ENCODE measurements at places on chromosomes 3 and 15.

DNA sequence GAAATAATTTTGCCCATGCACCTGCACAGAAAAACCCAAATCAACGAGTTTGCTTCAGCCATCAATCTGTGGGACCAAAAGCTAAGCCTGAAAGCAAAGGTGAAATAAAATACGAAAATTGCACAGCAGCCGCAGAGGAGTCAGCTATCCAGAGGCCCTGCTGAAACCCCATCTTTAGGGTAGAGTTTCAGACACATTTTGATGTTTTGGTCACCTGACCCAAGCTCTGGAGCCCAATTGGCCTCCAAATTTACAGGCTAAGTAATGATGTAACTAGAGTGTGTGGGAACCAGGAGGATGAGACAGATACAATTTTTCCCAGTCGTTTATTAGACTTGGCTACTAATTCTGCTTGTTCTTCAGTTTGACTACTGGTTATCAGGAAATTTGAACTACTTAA lies 308.6 kb upstream of the ATP11B start:
- DNase-seq: no peak

DNA sequence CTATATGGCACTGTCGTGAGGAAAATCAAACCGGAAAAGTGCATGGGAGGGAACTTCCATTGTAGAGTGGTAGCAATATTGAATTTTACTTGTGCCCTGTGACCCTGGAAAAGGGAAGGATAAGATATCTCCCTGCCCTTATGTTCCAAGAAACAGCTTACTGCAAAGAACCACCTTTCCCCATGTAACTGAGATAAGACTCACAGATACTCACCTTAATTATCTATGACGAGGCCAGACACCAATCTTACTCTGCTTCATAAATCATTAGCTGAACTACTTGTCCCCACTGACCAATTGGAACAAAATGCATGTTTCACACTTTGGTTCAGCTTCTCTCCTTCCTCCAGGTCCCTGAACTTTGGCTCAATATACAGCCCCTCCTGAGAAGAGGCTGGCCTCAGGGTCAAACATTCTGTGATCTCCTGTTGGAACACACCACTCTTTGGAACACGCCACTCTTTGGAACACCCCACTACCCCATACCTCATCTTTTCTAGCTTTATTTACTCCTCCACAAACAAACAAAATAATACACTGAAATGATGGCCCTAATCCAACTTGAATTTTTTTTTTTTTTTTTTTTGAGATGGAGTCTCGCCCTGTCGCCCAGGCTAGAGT lies 6.9 kb upstream of the TOPAZ1 start:
- DNase-seq: no peak

DNA sequence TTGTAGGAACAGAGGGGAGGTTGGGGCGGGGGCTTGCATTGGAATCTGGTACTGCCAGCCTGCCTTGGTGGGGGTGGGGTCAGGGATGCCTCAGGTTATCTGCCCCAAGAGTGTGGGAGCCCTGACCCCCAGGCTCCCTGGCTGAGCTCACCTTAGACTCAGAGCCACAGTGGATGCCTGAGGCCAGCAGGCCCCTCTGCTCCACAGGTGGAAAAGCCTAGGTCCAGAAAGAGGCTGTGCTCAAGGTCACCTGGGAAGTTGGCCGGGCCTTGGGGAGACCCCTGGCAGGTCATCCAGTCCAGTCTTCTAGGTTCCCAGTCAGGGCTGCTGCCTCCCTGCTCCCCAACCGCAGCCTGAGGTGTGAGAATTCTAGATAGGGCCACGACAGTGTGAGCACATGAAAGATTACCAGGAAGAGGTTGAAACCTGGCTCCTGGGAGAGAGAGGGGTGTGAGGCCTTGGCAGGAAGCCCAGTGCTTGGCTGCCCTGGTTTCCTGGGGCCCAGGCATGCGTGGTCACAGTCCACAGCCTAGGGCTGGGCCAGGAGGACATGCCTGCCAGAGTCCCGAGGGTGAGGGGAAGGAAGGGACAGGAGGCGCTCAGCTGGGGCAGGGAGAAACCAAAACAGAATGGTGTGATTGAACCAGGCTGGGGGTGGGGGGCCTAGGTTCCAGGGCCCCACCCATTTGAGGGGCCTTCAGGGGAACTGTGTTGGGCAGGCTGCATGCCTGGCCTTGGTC lies 4.9 kb downstream of the HDAC11 start:
- peak; percentile 74 for DNase-seq

- no peak for DNase-seq
Measured at GRCh38 chr15:51119120-51119519, 24.4 kb upstream of the TNFAIP8L3 start.

DNA sequence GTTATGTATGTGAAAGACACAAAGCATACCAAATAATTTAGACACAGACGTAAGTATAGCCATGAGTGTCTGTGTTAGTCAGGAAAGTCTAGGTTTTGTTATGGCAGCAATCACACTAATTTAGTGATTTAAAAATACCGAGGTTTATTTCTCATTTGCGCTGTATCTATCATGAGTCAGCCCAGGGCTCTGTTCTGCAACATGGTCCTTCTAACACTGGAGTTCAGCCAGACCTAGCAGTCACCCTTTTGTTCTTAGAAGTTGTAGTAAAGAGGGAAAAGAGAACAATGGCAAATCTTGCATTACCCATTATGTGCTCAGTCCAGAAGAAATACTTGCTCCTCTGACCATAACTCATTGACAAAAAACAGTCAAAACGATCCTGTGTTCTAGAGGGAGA lies 311.5 kb downstream of the NLGN1 start:
- DNase-seq: peak; percentile 19

- no peak for DNase-seq
Measured at GRCh38 chr15:61169275-61169903, 59.7 kb downstream of the RORA start.

DNA sequence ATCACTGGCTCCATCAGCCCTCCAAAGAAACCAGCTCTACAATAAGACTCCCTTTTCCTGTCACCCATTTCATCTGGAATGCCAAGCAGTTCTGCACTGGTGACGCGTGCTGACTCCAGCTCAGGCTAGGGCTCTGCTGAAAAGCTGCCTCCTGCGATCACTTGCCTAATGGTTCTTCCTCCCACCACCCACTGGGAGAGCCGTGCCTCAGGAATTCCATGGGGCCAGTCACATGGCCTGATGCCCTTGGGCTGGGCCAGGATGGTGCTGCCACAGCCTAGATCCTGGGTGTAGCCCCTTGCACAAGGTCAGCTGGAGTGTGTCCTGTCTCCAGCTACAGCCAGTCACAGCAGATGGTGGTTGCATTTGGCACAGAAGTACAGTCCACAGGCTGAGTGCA lies 98.9 kb downstream of the DNAJB8 start:
- DNase-seq: no peak

- no peak for DNase-seq
Measured at GRCh38 chr3:127998596-127998995, 53.6 kb upstream of the SEC61A1 start.

DNA sequence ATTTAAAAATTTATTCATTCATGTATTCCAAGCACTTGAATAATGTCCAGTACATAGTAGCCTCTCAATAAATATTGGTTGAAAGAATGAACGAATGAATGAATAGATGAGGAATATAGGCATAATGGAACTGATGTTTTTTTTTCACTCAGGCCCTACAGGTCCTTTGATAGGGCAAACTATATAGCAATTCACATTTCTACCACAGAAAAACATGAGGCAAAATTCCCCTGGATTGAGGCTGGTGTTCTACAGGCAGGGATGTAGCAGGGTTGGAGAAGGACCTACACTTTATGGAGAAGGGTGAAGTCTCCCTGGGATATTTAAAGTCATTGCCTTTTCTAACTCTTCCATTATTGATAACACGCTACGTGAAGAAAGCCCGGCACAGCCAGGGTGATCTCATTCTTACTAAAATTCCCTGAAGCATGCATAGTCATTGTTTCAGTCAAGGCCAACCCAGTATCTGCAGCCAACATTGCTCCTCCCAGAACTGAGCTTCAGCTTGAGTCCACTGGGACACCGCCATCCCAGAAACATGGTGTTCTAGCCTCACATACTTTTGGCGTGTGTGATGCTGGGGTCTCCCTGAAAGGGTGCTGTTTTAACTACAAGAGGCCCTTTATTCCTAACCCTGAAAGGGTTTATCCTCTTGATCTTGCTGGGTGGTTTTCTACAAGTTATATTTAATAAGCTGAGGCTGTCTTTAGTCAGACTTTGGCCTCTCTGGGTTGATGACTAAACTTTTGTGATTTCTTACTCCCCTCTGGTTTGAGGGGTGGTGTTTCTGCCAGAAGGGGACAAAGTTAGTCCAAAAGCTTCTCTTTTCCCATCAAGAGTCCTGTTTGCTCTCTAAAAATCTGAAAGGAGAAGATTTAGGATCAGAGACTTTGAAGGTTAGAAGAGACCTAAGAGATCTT lies 25.9 kb upstream of the FBN1 start:
- DNase-seq: peak; percentile 88

- DNase-seq: no peak
Measured at GRCh38 chr3:170485294-170485693, 66.6 kb downstream of the CLDN11 start.

DNA sequence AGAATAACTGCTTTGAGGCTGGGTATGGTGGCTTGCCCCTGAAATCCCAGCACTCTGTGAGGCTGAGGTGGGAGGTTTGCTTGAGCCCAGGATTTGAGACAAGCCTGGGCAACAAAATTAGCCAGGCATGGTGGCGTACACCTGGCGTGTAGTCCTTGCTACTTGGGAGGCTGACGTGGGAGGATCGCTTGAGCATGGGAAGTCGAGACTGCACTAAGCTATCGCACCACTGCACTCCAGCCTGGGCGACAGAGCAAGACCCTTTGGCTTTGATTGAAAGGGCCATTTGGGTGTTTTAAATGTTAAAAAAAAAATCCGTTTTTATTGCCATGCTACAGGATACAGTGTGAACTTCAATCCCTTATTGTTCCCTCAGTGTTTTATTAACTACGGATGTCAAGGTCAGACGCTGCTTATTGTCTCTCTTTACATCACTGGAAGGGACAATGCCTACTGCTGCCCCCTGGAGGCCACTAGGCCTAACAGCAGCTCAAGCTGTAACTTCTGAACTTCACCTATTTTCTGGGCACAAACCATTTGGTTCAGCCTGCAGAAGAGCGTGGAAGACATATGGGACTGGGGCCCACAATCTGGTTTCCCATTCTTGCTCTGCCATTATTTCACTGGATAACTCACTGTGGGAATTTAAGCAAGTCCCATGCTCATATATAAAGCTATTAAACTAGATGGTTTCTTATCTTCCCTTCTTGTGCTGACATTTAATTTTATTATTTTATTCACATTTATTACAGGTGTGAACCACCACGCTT lies 15.3 kb upstream of the IREB2 start:
- peak; percentile 71 for DNase-seq

DNA sequence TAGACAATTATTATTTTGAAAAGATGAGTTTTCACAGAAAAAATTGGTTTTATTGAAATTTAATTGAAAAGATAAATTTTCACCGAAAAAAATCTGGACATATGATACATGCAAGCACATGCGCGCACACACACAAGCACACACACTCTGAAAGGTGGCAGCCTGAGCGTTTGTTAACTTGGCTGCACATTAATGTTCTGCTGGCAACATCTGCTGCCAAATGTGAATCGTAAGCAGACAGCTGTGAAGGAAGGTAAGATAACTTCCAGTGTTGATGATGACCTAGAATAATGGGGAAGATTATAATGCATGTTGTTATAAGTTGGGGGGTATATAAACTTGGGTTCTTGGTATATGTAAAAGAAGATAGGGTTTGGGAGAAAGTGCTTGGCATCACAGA lies 18.4 kb upstream of the CMTM7 start:
- DNase-seq: no peak

- no peak for DNase-seq
Measured at GRCh38 chr3:32336113-32336498, 55.5 kb upstream of the CMTM7 start.

- DNase-seq: no peak
Measured at GRCh38 chr3:49610666-49611280, 56.5 kb downstream of the BSN start.

- no peak for DNase-seq
Measured at GRCh38 chr3:194631696-194632095, 1.5 kb downstream of the TMEM44 start.

GRCh38 chr3:5270666-5271371 lies 83.3 kb downstream of the EDEM1 start:
- no peak for DNase-seq

DNA sequence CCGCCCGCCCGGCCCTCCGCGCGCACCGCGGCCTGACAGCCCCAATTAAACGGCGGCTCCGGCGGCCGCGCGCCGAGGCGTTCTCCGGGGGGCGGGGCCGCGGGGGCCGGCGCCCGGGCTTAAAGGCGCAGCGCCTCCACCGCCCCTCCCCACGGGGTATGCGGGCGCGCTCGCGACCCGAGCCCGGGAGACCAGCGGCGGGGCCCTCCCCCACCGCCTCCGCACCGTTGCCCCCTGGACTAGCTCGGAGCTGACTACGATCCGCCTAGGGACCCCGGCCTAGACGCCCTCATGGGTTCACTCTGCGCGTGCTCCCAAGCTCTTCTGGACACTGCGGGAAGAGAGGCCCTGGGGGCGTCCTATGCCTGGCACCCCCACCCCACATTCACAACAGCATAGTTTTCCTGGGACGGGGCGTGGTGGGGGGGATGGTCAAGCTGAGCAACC lies at the start of gene DUSP7:
TSS of gene DUSP7 (minus strand) at position 51 of the 447 bp plus-strand sequence. CDS start 205 bp downstream, outside the sequence.
- DNase-seq: peak; percentile 69

- no peak for DNase-seq
Measured at GRCh38 chr3:70180664-70181063, 131.8 kb downstream of the MDFIC2 start.

DNA sequence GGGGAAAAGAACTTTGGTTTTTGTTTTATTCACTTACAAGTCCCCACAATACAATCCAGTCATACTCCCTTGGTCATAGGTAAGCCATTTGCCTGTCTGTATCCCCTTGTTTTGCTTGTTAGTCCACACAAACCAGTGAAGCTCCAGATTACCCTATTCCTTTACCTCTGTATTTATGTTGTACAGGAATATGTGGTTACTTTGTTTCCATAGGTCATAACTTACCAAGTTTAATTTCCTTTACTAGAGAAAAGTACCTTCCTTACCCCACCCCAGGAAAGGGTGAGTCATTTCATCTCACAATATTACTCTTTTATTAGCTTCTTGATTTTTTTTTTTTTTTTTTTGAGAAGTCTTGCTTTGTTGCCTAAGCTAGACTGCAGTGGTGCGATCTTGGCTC lies 113.4 kb upstream of the LRRFIP2 start:
- DNase-seq: peak; percentile 51

GRCh38 chr15:71880276-71880675 lies 69.9 kb downstream of the NR2E3 start:
- no peak for DNase-seq

DNA sequence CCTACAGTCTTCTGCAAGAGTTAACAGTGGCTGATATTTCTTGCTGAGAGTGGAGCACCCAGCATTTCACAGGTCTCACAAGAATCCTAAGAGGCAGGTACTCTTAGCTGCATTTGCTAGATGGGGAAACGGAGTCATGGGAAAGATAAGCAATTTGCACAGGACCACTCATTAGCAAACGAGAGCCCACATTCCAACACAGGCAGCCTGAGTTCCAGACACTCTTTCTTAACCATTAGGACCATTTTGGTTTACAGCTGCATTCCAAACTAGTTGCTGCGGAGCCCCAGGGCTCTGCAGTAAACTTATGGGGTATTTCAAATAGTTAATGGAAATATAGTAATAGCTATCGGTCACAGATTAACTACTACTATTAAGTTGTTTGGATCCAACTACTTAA lies 42.5 kb downstream of the LYZL4 start:
- DNase-seq: no peak

GRCh38 chr3:195208183-195208582 lies 62.8 kb downstream of the XXYLT1 start:
- no peak for DNase-seq

GRCh38 chr3:10889206-10889960 lies 73.4 kb downstream of the SLC6A11 start:
- DNase-seq: no peak

GRCh38 chr3:31927811-31928210 lies 53.3 kb downstream of the OSBPL10 start:
- DNase-seq: no peak

Data from cardiac fibroblast (primary cell).